ENCODE measurements at places on chromosomes 12 and 14. TPM values are rescaled to one million over a fixed set of nuclear protein-coding genes. Genes with fewer than 3 reads are reported as not detected.

PTPN6 gene
- 189 TPM for total RNA-seq

SVOP gene
- not detected for total RNA-seq

DYNLL1 gene
- total RNA-seq = 331 TPM

KLRD1 gene
- total RNA-seq = 4.9 TPM

RNASE7 gene
- not detected for total RNA-seq
